ENCODE measurements at places on chromosomes 5 and 9.

GRCh38 chr5:149887622-149888183 lies 56.9 kb downstream of the PDE6A start:
- no peak for DNase-seq

DNA sequence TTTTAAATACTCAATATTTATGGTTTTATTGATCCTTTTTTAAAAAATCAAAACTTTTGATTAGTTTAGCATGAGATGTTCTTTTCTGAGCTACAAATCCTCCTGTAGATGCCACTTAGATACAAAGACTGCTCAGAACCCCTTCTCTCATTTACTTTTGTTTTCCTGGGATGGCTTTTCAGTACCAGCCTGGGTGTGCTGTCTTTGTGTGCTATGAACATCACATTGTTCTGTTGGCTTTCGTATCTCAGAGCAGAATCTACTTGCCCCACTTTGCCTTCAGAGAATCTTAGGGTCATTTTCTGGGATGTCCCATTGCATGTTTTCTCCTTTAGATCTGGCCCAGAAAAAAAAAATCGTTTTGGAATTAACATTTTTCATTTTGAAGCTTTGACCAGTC lies 85.9 kb downstream of the RASGRF2 start:
- DNase-seq: no peak

- no peak for DNase-seq
These were observed 49.6 kb upstream of the LMX1B start for GRCh38 chr9:126564128-126564527.

DNA sequence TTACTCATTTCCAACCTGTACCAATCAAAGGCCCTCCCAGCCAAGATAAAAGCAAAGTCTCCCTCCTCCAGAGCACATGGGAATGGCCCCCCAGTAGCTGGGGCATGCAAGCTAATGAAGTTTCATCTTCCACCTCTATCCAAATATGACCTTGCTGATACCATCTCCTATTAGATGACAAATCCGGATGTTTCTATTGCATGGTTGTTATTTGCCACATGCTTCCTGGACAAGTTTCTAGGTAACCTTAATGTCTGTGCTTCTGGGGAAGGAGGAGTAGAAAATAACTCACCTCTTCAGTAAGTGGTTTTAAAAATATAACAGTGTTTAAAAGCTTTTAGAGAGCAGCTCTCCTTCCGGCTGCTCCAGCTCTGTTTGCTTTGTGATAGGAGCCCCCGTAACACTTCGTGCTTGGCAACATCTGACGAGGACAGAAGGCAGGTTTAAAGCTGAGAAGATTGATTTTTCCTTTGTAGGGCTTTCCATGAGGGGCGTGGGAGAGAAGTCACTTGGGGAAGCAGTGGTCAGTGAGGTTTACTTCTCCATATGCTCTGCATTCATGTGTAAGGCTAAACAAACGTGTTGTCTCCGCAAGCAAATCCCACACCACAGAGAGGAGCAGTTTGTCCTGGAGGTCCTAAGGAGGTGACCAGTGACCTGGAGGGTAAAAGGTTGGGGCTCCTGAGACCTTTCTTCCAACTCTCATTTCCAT lies 40.3 kb upstream of the GLRX start:
- DNase-seq: no peak

- no peak for DNase-seq
These were observed 50.9 kb downstream of the ACTBL2 start for GRCh38 chr5:57431759-57432158.

- DNase-seq: no peak
These were observed 155.4 kb downstream of the PAM start for GRCh38 chr5:102910240-102911226.

GRCh38 chr5:1552521-1553255 lies 28.9 kb upstream of the LPCAT1 start:
- DNase-seq: no peak

DNA sequence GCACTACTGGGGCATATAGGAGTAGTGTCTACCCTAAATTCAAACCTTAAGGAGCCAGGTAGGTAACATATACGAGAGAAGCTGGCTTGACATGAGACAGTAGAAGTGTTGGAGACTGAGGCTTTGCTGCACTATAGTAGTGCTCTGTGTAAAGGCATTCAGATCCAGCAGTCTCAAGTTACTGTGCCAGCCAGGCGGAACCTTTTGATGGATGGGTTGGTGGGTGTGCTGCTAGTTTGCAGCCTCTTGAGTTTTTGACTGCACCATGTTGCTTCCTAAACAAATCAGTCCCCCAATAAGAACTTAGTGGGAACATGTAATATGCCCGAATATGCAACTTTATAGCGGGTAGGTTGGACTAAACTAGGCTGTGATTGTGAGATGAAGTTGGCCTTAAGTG lies 1.5 kb downstream of the CLTA start:
- no peak for DNase-seq

DNA sequence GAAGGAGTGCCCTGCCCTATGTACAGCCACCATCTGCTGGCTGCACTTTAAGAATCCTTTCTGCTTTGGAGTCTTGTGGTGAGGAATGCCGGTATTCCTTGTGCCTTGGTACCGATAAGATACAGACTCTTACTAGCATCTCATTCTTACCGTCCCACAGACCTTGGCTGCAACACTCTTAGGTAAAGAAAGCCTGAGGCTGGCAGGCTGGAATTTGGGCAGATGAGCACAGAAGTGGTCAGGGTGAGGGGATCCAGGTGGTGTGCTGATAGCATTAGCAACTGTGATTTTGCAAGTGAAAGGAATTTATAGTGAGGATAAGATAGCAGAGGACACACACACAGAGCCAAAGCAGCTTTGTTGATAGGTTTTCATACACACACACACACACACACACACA lies 198.1 kb downstream of the ENC1 start:
- DNase-seq: no peak

DNA sequence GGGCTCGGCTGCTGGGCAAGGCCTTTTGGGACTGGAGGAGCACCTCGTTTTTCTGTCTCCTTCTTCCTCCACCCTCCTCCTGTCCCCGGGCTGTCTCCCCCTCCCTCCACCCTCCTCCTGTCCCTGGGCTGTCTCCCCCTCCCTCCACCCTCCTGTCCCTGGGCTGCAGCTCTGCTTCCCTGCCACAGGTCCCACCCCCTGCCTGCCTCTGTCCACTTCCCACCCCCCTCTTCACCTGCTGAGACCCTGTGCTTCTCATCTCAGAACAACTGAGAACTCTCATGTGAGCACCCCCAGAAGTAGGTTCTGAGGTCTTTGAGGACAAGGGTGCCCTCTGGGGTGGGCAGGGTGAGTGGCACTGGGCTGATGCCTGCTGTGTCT lies 5.8 kb upstream of the TOR4A start:
- DNase-seq: no peak
